ENCODE measurements at places on chromosomes 2 and 18. TPM values are rescaled to one million over a fixed set of nuclear protein-coding genes. Genes with fewer than 3 reads are reported as not detected.

- no peak for DNase-seq
These were observed 23.7 kb downstream of the ATP9B start for GRCh38 chr18:79092874-79093273.

- peak; percentile 88 for DNase-seq
These were observed 914 bp upstream of the IWS1 start for GRCh38 chr2:127527001-127527804.

DNA sequence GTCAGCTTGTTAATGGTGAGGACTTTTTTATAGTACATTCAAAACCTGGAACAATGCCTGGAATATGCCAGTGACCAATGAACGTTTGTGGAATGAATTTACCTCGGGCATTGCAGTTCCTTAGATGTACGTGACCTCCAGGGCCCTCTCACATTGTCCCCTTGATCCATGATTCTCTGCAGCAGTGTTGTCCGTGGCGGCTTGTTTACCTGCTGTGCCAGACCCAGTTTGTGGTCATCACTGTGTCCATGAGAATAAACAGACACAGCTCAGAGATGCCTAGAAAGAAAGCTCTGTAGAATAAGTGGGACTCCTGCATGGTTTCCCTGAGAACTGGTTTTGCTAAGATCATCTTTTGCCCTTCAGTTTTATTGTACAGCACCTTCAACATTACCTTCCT is 1132.2 kb downstream of the DPP10 start:
- no peak for DNase-seq

- peak; percentile 74 for DNase-seq
These were observed 123.3 kb upstream of the RND3 start for GRCh38 chr2:150610670-150611279.

- DNase-seq = peak; percentile 57
These were observed 367 bp downstream of the TGFA start for GRCh38 chr2:70553334-70553583.

GRCh38 chr2:25816249-25816648 is 62.0 kb downstream of the ASXL2 start:
- DNase-seq = no peak

DNA sequence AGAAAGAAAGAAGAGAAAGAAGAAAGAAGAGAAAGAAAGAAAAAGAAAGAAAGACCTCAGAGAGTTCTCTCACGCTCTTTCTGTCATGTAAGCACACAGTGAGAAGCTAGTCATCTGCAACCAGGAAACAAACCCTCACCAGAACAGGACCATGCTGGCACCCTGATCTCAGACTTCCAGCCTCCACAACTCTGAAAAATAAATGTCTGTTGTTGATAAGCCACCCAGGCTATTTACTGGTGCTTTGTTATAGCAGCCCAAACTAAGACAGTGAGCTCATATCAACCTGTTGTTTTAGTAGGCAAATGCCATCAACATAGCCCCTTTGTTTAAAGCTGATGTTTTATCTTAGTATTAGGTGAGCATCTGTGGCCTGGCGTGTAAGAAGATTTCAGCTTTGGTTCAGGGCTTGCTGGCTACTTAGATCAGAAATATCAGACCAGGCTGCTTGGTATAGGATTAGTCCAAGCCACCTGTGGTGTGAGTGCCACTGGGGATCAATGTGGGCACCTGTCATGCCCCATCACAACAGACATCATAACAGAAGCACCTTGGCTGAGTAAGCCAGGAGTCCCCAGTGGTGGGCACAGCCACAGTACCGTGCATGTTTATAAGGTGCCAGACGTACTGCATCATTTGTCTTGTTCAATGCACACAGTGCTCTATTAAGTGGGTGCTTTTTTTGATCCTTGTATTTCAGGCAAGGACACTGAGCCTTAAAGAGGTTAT is 94.4 kb downstream of the LBH start:
- DNase-seq = no peak

DNA sequence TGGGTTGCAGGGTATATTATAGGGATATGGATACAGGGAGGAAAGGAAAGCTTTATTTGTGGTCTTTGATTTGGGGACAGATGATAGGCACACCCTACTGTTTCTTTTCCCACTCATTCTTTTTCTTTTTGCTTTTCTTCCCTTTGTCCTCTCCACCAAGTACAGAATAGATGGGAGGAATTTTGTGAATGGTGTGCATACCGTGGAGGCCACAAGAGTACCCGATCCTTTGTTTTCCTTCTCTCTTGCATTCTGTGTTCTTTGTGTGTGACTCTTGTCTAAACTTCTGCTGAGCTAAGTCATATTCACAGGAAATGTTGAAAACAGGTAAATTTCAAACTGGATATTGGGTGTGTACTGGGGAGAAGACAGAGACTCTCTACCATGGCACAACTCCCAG is 321.4 kb upstream of the SLC8A1 start:
- DNase-seq = no peak

GRCh38 chr18:45774065-45774521 is 50.1 kb downstream of the SLC14A1 start:
- DNase-seq = no peak

- no peak for DNase-seq
These were observed 3.0 kb downstream of the LRRFIP1 start for GRCh38 chr2:237630216-237631000.

GRCh38 chr2:55567298-55567697 is 47.8 kb downstream of the CFAP36 start:
- no peak for DNase-seq

DNA sequence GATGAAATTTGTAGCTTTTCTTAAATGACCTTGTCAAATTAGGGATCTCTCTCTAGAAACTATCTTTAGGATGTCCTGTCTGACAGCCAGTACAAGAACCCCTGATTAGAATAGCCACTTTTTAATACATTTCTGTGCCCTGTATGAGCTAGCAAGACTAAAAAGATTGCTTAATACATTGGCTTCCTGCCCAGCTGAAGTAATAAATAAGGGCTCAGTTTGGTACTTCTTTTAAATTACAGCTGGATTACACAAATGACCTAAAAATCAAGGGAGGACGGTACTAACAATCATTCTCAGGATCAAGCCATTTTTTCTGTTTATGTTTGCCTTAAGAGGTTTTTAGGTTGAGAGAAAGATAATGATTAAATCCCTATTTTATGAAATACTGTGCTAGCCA is 11.6 kb upstream of the OLA1 start:
- peak; percentile 90 for DNase-seq

DNA sequence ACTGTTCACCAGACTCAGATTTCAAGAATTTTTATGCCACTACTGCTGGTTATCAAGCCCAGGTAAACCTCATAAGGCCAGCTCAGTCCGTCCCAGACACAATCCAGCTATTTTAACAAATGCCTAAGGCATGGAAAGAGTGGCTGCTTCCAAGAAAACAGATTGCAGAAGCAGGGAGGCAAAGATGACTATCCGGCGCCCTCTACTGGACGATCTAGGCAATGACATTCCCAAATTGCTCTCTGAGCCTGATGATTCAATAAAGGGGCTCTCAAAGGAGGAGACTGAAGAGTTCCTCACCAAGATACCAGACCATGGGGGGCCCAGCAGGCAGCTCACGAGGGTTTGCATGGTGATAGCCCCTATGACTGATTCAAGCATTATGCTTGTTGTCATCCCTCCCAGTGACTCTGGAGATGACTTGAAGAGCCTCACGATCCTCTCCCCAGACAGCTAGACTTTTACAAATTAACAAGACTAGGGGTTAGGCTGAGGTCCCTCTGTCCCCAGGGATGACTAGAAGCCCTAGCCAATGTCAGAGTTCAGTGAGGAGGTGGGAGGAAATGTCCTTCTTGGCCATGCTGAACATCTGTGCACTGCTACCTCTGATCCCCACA is 25.0 kb downstream of the SERPINB8 start:
- DNase-seq = peak; percentile 52

GRCh38 chr18:55539240-55539639 is 48.8 kb downstream of the TCF4 start:
- no peak for DNase-seq

DNA sequence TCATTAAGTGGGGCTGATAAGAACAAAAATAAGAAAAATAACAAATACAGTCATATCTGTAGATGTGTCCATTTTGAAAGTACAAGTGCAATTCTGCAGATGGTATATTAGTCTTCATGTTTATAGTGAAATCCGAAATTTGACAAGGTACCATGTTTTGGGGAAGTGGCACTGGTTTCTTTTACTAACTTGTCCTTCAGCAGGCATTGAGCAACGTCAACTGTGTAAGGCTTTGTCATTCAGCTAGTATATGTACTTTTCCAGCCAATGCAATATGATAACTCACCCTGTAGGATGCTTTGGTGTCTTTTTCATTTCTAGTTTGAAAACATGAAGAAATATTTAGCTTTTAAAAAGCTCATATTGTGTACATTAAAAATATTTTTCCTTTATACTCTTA is 139.9 kb downstream of the MCFD2 start:
- no peak for DNase-seq

- DNase-seq = peak; percentile 78
These were observed 47.4 kb upstream of the RMDN2 start for GRCh38 chr2:37877457-37878315.

- peak; percentile 55 for DNase-seq
These were observed 234.1 kb upstream of the ID2 start for GRCh38 chr2:8447610-8448221.

GRCh38 chr18:59229191-59229590 is 9.2 kb downstream of the GRP start:
- no peak for DNase-seq

- no peak for DNase-seq
These were observed 51.2 kb upstream of the CREB1 start for GRCh38 chr2:207478572-207478971.

- DNase-seq = peak; percentile 9
These were observed 113.1 kb upstream of the SP3 start for GRCh38 chr2:174078275-174078674.

DNA sequence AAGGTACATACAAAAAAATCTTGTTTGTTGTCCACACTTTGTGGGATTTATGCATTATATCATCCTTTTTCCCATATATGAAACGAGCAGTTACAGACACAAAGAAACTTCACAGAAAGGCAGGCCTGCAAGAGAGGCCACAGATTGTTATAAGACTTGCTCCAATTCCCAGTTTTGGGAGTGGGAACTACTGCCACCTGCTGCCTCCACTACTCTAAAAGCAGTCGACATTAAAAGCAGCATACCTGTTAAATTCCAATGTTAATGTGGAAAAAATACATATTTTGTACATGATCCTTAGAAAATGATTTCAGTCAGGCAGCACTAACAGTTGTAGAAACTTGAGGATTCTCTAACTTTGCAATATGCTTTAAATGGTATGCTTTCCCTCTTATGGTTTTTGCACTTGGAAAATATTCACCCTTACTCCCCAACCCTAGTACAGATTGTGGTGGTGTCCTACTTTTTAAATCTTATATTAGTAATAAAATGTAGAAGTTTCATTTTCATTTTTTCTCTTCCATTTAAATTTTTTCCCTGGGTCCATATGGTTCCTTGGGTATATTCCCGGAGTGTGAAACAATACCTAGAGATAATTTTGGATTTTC is 37.9 kb downstream of the SLC38A11 start:
- peak; percentile 65 for DNase-seq

DNA sequence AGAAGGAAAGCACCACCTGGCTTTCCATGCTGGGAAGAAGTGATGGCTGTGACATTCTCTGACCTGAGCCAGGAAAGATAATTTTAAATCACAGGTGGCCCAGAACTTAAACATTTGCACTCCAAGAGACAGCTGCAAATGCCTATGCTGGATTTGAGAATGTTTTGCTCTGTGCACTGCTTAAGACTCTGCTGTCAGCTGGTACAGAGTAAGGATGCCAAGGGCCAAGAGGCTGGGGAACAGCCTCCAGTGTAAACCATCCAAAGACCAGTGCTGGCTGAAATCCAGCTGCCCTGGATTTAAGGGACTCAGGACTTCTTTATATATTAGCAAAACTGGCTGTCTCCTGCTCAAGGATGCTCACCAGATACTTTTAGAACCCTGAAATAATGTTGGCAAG is 3.9 kb downstream of the HOXD8 start:
- DNase-seq = no peak

GRCh38 chr18:50724751-50725151 is 95.1 kb downstream of the MRO start:
- DNase-seq = no peak

GRCh38 chr18:54957996-54958395 is 1.3 kb downstream of the CCDC68 start:
- DNase-seq = peak; percentile 24

- no peak for DNase-seq
These were observed 951 bp downstream of the EN1 start for GRCh38 chr2:118846442-118846952.

- peak; percentile 61 for DNase-seq
These were observed 53.2 kb upstream of the CCDC85A start for GRCh38 chr2:56130463-56131070.

GRCh38 chr2:30197570-30198192 is 33.7 kb upstream of the LBH start:
- DNase-seq = no peak

GRCh38 chr2:14424478-14425390 is 207.8 kb upstream of the LRATD1 start:
- no peak for DNase-seq

DNA sequence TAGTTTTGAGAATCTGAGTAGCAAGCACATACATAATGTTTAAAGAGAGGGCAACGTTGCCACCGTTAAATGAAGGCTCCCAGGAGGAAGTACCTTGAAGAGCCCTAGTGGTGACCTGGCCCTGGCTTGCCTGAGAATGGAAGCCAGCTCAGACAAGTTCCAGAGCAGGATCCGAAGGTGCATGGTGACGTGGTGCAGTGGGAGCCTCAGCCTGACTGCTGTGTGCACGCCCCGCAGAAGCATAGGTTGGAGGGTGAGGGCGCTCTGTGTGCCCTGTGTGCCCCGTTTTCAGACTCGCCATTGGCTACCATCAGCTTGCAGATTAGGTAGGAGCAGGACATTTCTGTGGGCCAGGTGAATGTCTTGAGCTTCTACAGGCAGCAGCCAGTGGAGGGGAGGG is 68.2 kb downstream of the ZNF407 start:
- DNase-seq = no peak

GRCh38 chr2:133484106-133484505 is 84.2 kb downstream of the NCKAP5 start:
- DNase-seq = no peak

The MAP3K20 gene
- 150 TPM for total RNA-seq

The CDH19 gene
- not detected for total RNA-seq

The ATOH8 gene
- 1.2 TPM for total RNA-seq

The GREB1L gene
- 9.4 TPM for total RNA-seq

The FBXO48 gene
- total RNA-seq = 1.7 TPM

The UGT1A4 gene
- total RNA-seq = 0.12 TPM

The SNORC gene
- 8.2 TPM for total RNA-seq

The SLC14A1 gene
- not detected for total RNA-seq

The GKN2 gene
- total RNA-seq = not detected

The NABP1 gene
- total RNA-seq = 96.3 TPM

The HTR2B gene
- not detected for total RNA-seq

The GBX2 gene
- not detected for total RNA-seq

The FBXO36 gene
- total RNA-seq = 2.2 TPM

The RAX gene
- total RNA-seq = not detected

The GPR75 gene
- total RNA-seq = 4.0 TPM

The POTEI gene
- total RNA-seq = not detected

The FAP gene
- 8.7 TPM for total RNA-seq

The FOSL2 gene
- total RNA-seq = 122 TPM

The NUP35 gene
- total RNA-seq = 19.2 TPM

The SKOR2 gene
- total RNA-seq = not detected
